ENCODE measurements at places on chromosomes 13 and 19.

DNA sequence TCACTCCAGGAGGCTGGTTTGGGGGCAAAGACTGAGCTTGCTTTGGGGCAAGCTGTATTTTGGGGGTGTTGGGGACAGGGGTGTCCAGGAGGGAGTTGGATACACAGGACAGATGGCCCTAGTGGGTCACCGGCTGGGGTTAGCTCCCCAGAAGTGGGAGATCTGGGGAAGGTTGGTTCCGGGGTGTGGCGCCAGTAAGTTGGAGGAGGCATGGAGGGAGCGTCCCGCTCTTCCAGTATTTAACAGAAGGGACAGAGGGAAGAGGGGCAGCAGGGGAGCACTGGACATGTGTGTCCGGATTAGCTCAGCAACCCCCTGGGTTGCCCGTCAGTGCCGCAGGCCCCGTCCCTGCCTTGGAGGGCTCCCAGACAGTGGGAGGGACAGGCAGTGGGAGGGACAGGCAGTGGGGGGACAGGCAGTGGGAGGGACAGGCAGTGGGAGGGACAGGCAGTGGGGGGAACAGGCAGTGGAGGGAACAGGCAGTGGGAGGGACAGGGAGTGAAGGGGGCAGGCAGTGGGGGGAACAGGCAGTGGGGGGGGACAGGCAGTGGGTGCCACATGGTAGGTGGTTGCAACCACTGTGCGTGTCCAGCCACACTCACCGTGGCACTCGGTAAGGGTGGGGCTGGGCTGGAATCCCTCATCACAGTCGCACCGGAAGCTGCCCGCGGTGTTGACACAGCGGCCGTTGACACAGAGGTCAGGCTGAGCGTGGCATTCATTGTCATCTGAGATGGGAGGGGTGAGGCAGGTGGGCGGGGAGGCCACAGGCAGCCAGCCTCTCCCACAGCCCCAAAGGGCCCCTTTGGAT is 33.2 kb downstream of the CCL25 start:
- no peaks in the 10 kb centered on the region for H3K4me1 ChIP-seq
- no peak overlapping the region for H3K4me3 ChIP-seq
- H3K36me3 ChIP-seq: no peaks in the 10 kb centered on the region
- no peak for DNase-seq

DNA sequence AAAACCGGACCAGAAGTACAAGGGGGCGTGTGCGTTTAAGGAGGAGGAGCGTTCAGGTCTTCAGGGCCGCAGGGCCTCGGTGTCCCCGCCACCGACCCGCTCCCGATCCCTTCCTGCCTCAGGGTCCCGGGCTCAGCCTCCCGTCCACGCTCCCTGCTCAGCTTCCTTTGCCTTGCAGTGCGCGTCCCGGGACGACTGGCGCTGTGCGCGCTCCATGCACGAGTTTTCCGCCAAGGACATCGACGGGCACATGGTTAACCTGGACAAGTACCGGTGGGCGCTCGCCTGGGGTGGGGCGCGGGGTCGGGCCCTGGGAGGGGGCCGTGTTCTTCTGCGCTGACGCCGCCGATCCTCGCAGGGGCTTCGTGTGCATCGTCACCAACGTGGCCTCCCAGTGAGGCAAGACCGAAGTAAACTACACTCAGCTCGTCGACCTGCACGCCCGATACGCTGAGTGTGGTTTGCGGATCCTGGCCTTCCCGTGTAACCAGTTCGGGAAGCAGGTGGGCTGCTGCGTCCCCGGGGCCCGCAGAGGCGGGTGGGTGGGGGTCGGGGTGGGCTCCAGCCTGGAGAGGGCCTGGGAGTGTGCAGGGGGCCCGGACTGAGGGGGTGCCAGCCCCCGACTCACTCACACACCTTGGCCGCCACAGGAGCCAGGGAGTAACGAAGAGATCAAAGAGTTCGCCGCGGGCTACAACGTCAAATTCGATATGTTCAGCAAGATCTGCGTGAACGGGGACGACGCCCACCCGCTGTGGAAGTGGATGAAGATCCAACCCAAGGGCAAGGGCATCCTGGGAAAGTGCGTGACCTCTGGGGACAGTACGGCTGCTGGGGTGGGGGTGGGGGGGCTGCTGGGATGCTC is 1.4 kb downstream of the GPX4 start:
- H3K27me3 ChIP-seq: no peaks in the 10 kb centered on the region
- DNase-seq: no peak
- peaks cover 26% of the 10 kb centered on the region for H3K4me1 ChIP-seq
- peak overlapping the region; percentile 54 for H3K4me3 ChIP-seq
- peaks cover 8% of the 10 kb centered on the region for H3K36me3 ChIP-seq

DNA sequence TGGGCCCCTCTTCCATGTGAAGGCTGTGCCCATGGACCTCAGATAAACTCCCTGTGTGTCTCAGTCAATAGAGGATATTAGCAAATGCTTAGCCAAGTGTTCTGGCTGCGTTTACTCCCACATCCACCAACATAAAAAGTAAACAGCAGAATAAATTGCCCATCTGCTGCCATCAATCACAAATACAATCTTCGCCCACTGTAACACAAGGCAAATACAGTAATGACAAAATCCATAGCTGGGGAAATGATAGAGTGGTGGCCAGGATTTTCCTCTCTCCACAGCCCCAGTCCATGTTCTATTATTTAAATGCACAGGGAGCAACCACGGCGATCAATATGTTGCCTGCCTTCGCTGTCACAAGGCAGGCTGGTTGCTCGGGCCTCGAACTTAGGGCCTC is 376.5 kb downstream of the UQCRFS1 start:
- no peaks in the 10 kb centered on the region for H3K36me3 ChIP-seq
- no peaks in the 10 kb centered on the region for H3K4me1 ChIP-seq
- no peak for DNase-seq
- no peak overlapping the region for H3K4me3 ChIP-seq
- no peaks in the 10 kb centered on the region for H3K27me3 ChIP-seq

DNA sequence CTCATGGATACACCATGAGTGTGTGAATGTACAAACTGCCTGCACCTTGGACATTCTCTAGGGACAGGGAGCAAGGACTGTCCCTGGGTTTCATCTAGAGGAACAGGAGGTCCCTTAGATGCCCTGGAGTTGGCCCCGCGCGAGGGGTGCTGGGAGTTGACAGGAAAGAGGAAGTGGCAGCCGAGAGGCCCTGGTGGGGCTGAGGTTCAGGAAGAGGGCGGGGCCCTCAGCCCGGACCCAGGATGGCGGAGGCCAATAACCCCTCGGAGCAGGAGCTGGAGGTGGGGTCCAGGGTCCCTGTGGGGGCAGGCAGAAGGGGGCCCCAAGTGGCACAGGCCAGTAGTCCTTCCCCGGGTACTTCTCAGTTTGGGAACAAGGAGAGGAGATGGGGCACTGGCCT is 6.9 kb downstream of the PKN1 start:
- no peaks in the 10 kb centered on the region for H3K4me1 ChIP-seq
- no peak overlapping the region for H3K27ac ChIP-seq
- H3K36me3 ChIP-seq: no peaks in the 10 kb centered on the region
- H3K27me3 ChIP-seq: no peaks in the 10 kb centered on the region
- no peak overlapping the region for H3K4me3 ChIP-seq

GRCh38 chr13:102940143-102940542 is 94.3 kb downstream of the ERCC5 start:
- no peak for DNase-seq
- H3K36me3 ChIP-seq: no peaks in the 10 kb centered on the region
- no peaks in the 10 kb centered on the region for H3K27me3 ChIP-seq

GRCh38 chr13:88246239-88246638 is 575.1 kb downstream of the SLITRK5 start:
- no peak overlapping the region for H3K27ac ChIP-seq
- no peaks in the 10 kb centered on the region for H3K4me1 ChIP-seq
- no peaks in the 10 kb centered on the region for H3K36me3 ChIP-seq
- no peak overlapping the region for H3K4me3 ChIP-seq
- no peak for DNase-seq

GRCh38 chr19:34096020-34096915 is 76.0 kb upstream of the LSM14A start:
- peak; percentile 7 for DNase-seq
- no peak overlapping the region for H3K27ac ChIP-seq
- H3K4me3 ChIP-seq: no peak overlapping the region

- no peak overlapping the region for H3K27ac ChIP-seq
- H3K36me3 ChIP-seq: no peaks in the 10 kb centered on the region
- no peak for DNase-seq
- no peak overlapping the region for H3K4me3 ChIP-seq
- H3K4me1 ChIP-seq: peaks cover 10% of the 10 kb centered on the region
Measured at GRCh38 chr13:84481958-84482357, 599.7 kb upstream of the SLITRK1 start.

GRCh38 chr19:49065905-49066512 is 1.4 kb upstream of the NTF4 start:
- H3K4me3 ChIP-seq: no peak overlapping the region
- peaks cover 24% of the 10 kb centered on the region for H3K27me3 ChIP-seq
- H3K27ac ChIP-seq: no peak overlapping the region
- no peak for DNase-seq

- no peak overlapping the region for H3K27ac ChIP-seq
- no peak for DNase-seq
- H3K4me3 ChIP-seq: no peak overlapping the region
- no peaks in the 10 kb centered on the region for H3K4me1 ChIP-seq
- no peaks in the 10 kb centered on the region for H3K27me3 ChIP-seq
- H3K36me3 ChIP-seq: no peaks in the 10 kb centered on the region
Measured at GRCh38 chr13:105474983-105475610, 1060.4 kb downstream of the EFNB2 start.

- H3K27ac ChIP-seq: no peak overlapping the region
- H3K4me1 ChIP-seq: peaks cover 3% of the 10 kb centered on the region
- no peaks in the 10 kb centered on the region for H3K36me3 ChIP-seq
- no peaks in the 10 kb centered on the region for H3K27me3 ChIP-seq
Measured at GRCh38 chr13:84640691-84641090, 758.4 kb upstream of the SLITRK1 start.

GRCh38 chr13:34322014-34322742 is 504.2 kb downstream of the RFC3 start:
- H3K27me3 ChIP-seq: peaks cover 5% of the 10 kb centered on the region
- no peaks in the 10 kb centered on the region for H3K36me3 ChIP-seq
- no peak overlapping the region for H3K27ac ChIP-seq
- no peak for DNase-seq
- H3K4me1 ChIP-seq: no peaks in the 10 kb centered on the region

DNA sequence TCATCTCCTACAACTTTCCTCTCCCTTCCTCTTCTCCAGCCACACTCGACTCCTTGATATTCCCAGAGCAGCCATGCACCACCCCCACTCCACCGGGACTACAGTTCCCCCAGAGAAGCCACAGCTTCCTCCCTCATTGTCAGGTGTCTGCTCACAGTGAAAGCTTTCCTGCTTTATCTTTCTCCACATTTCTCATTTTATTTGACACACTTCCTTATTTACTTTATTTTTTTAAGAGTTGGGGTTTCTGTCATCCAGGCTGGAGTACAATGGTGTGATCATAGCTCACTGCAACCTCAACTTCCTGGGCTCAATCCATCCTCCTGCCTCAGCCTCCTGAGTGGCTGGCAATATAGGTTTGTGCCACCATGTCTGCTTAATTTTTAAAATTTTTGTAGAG is 464.6 kb downstream of the MYO16 start:
- no peak overlapping the region for H3K27ac ChIP-seq
- H3K36me3 ChIP-seq: no peaks in the 10 kb centered on the region
- no peak for DNase-seq
- H3K4me3 ChIP-seq: no peak overlapping the region
- peaks cover 10% of the 10 kb centered on the region for H3K27me3 ChIP-seq
- no peaks in the 10 kb centered on the region for H3K4me1 ChIP-seq

DNA sequence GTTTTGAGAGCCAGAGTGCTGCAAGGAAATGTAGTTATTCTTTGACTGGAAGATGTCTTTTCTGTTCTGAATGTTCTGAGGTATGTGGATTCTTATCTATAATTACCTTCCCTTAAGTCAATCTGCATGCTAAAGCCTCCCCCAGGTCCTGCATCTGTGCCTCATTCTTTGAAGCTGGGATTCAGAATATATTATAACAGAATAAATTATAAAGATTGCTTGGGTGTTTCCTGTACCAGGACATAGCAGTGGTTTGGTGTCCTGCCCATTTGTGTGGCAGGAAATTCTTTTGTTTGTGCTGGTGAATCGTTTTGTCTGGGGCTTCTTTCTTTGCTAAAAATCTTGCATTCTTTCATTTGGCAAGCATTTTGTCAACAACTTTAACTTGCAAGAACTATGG is 60.2 kb downstream of the ITGBL1 start:
- H3K4me1 ChIP-seq: no peaks in the 10 kb centered on the region
- H3K27me3 ChIP-seq: no peaks in the 10 kb centered on the region
- H3K27ac ChIP-seq: no peak overlapping the region
- H3K4me3 ChIP-seq: no peak overlapping the region

DNA sequence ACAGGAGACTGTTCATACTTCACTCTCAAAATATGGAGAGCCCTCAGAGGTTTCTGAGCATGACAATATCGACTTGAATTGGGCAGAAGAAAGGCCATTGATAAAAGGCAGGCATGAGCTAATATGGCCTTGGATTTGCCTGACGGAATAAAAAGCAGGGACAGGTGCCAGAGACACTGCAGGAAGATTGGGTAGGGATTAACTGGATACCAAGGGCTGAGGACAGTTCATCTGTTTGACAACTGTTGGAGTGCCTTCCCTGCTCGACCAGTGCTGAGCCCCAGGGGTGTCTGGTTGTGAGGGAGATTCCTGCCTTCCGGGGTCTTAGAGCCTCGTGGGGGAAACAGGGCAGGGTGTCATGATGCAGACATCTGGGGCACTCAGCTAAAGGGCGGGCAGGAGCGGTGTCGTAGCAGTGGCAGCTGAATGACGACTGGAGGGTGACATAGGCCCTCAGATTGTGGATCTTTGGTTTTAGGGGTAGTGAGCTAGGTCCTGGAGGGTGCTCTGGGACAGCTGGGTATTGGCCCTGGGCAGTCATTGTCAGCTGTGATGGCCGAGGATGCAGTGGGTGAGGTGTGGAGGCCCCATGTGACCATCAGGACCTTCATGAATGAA is 12.3 kb downstream of the GATAD2A start:
- no peak overlapping the region for H3K4me3 ChIP-seq
- no peaks in the 10 kb centered on the region for H3K4me1 ChIP-seq
- DNase-seq: no peak
- H3K36me3 ChIP-seq: no peaks in the 10 kb centered on the region

DNA sequence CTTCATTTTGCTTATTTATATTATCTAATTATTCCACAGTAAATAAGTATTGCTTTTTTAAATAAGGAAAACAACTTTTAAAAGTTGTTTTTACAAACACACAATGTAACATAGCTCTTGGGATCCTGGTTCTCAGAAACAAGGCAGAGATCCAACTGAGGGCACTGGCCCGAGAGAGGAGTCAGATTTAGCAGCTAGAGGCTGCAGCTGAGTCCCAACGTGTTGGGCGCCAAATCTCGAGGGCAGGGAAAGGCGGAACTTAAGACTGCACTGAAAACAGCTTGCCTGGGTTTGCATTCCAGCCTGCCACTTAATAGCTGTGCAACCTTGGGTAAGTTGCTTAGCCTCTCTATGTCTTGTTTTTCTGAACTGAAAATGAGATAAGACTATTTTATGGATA is 16.4 kb upstream of the WASF3 start:
- no peaks in the 10 kb centered on the region for H3K4me1 ChIP-seq
- no peak overlapping the region for H3K4me3 ChIP-seq
- H3K27ac ChIP-seq: no peak overlapping the region
- no peak for DNase-seq
- peaks cover 4% of the 10 kb centered on the region for H3K27me3 ChIP-seq
